ENCODE measurements at places on chromosomes 1 and 21.
A peak's percentile ranks its signal among the peaks of the same experiment; 100 is the strongest.

- peak; percentile 21 for DNase-seq
These were observed 23.9 kb downstream of the NAV1 start for GRCh38 chr1:201562659-201563405.

DNA sequence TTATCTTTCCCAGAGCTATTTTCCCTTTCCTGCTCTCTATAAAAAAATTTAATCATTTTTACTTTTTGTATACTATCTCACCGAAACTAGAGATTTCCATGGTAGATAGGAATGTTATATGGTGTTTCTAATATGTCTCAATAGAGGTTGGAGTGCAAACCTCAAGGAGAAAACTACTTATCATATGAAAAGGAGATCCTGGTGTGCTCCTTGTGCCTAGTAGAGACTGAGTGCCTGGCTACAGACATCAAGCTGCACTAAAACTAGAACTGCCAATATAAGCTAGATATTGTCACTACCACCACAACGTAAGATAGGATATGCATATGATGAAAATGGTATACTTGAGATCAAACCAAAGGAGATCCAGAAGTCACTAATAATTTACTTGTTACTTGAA, 67.0 kb downstream of the RGS18 start:
- DNase-seq, result no peak

- DNase-seq, result no peak
These were observed 1.6 kb downstream of the HSPB7 start for GRCh38 chr1:16015960-16016901.

- DNase-seq, result no peak
These were observed 6.9 kb downstream of the LYST start for GRCh38 chr1:235859789-235860188.

DNA sequence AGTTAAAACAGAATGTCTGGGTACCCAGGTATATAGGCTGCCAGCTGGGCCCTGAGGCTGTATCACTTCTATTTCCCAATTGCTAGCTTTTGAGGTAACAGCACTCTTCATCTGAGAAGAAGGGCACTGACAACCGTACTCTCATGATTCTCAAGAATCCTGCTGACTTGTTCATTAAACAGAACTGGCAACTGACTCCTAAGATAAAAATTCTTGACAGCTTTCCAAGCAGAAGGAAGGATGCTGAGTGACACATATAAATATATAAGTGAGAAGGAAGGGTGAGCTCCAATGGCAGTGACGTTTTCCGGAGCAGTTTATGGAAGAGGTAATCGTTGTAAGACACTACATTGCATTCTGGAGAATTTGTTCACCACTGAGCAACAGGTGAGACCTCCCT, 48.1 kb upstream of the NRIP1 start:
- DNase-seq, result no peak
